CD4-positive, alpha-beta T cell treated with Interleukin-10 for 1 hour (primary cell): ENCODE measurements at places on chromosomes 7 and 10.

DNA sequence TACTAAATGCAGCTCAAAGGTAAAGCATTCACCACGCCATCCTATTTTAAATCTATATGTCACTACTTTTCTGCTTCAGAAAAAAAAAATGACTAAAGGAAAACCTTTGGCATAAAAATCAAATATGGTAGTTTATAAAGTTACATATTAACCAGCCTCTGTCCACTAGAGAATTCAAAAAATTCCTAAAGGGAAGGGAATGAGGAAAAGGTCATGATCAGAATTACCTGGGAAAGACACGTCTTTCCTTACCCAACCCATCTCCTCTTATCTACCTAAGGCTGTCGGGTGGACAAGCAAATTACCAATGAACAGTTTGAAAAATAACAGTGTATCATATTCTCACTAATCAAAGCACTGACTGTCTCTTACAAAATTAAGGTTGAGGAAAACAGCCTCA is 100.7 kb upstream of the TMEM106B start:
- no peak for DNase-seq

- DNase-seq, result no peak
Observed at GRCh38 chr7:135914346-135914745, 62.8 kb downstream of the MTPN start.

GRCh38 chr7:76261931-76262330 is 40.5 kb upstream of the HSPB1 start:
- no peak for DNase-seq

GRCh38 chr7:138981332-138982203 is at the start of gene KIAA1549:
Gene KIAA1549, minus strand, starts transcription at chr7:138981389. Its CDS starts 120 bp downstream, at chr7:138981269.
- peak; percentile 40 for DNase-seq

DNA sequence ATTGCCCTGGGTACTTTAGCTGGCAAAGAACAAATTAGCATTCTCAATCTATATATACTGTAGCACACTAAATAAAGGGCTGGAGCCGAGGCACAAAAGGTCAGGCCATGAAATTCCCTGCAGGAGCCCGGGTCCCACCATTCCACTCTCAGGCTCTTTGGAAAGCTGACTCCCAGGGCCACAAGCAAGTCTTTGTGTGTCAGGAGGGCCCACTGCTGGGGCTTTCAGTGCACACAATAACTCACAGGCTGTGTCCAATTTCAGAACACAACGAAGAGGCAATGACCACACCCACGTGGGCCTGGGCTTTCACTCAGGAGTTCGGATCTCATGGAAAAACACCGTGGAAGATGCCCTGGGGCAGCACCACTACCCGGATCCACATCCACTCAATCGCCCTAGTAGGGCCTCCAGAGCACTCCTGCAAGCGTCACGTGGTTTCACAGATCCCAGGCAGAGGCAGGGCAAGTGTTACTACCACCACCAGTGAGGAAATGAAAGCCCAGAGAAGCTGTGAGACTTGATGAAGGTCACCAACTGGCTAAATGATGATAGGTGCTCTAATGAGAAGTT is 60.3 kb downstream of the COBL start:
- DNase-seq, result no peak

DNA sequence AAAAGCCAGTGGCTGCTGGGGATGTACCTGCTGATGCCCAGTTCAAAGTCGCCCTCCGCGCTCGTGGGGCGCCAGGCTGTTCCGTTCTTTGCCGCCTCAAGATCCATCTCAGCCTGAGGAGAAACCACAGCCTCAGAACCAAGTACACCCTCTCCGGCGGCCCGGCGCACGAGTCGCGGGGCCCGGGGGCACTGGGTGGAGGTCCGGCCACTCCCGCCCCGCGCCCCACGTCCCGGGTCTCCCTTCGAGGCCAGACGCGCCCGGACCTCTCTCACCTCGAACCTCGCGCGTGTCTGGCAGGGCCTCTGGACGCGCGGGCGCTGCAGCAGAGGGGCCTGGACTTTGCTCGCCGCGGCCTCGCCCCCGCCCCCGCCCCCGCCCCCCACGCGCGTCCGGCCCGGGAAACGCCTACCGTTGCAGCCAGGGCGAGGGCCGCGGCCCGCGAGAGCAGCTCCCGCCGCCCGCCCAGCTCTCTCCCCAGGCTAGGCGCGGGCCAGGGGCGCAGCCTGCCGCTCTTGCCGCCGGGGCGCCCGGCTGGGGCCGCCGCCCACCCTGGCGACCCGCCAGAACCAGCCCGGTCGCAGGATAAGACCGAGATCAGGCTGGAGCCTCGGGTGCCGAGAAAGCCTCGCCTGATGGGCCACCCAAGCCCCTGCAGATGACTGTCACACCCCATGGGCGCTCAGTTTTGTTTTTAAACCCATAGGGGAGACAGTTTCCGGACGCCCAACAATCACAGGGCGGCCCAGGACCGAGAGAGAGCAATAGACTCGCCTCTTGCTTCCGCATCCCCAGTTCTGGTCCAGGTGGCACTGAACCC is at the start of gene ABCB4:
ABCB4 (minus strand) TSS at position 322 of the 820 bp plus-strand sequence; CDS start at position 107, 215 bp downstream.
- DNase-seq, result no peak

DNA sequence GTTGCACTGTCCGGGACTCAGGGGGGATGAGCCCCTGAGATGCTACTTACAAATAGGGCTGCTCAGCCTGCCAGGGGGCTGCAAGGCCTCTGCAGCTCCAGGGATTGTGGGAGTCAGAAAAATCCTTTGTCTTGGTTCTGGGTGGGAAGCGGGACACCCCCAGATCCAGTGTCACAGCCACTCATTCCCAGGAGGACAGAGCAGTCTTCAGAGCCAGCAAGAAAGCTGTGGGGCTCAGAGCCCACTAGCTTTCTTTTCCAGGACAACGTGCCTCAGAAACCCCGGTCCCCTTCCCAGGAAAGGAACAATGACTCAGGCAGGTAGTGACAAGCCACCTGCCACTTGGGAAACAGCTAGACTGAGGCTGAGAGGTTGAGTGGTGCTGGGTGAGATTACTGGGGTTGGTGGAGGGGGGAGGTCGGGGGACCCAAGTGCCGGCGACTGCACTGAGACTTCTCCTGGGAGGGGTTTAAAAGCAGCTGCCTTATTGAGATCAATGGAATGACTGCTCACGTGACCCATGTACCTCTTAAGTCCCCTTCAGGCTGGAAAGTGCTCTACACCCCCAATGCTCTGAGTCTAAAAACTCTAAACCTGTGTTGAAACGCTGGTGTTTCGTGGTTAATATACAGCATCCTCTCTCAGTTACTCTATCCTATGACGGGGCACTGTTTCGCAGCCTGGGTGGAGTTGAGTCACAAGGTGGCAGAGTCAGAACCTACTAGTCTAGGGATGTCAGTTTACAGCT is 123.6 kb downstream of the UBE2H start:
- DNase-seq, result no peak

GRCh38 chr7:16268821-16269768 is 152.2 kb downstream of the CRPPA start:
- DNase-seq, result no peak

DNA sequence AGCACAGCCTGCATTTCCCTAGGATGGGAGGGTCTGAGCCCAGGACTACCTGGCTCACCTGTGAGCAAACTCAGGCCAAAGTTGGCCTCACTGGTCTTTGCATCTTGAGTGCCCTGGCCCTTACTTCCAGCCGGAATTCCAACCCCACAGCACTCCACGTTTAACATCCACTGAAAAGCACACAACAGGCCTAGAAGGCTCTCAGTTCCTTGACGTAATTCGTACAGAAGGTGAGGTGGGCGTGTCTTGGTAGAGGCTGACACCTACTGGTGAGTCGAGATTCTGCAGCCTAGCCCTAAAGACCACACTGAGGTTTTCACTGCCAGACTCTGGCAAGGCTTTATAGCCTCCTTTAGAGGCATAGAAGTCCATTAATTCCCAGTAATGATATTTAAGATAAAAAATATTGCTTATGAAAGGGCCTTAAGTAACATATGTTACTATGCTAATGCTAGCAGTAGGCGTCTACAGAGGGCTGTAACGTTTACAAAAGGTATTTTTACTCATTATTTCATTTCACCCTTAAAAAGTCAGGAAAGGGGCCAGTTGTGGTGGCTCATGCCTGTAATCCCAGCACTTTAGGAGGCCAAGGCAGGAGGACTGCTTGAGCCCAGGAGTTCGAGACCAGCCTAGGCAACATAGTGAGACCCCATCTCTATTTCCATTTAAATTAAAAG is 95.8 kb downstream of the HIP1 start:
- peak; percentile 83 for DNase-seq

- DNase-seq, result no peak
Observed at GRCh38 chr7:26189697-26190096, 10.8 kb downstream of the HNRNPA2B1 start.
